Hematopoietic multipotent progenitor cell treated with erythropoietin and hydrocortisone succinate and interleukin-3 and kit ligand, for 17 days (in vitro differentiated cells): ENCODE measurements at places on chromosomes 2 and 18.

DNA sequence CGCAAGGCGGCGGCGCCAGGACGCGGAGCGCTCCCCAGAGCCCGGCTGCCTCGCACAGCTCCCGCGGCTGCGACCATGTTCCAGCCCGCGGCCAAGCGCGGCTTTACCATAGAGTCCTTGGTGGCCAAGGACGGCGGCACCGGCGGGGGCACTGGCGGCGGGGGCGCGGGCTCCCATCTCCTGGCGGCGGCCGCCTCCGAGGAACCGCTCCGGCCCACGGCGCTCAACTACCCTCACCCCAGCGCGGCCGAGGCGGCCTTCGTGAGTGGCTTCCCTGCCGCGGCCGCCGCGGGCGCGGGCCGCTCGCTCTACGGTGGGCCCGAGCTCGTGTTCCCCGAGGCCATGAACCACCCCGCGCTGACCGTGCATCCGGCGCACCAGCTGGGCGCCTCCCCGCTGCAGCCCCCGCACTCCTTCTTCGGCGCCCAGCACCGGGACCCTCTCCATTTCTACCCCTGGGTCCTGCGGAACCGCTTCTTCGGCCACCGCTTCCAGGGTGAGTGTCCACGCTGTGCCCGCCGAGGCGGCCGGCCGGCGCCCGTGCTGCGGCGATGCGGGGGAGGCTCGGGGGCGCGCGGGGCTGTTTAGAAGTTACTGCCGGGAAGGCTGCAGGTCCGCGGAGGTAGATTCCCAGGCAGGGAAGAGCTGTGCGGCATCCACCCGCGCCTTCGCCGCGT is 696 bp downstream of the EMX1 start:
- DNase-seq: no peak

- no peak for DNase-seq
Measured at GRCh38 chr18:48855422-48856377, 95.1 kb downstream of the SMAD7 start.

- DNase-seq: no peak
Measured at GRCh38 chr2:200609028-200609614, 23.3 kb downstream of the AOX1 start.

GRCh38 chr2:64667535-64667934 is 13.8 kb upstream of the SERTAD2 start:
- DNase-seq: no peak

- no peak for DNase-seq
Measured at GRCh38 chr18:61765097-61765496, 127.7 kb downstream of the RNF152 start.

DNA sequence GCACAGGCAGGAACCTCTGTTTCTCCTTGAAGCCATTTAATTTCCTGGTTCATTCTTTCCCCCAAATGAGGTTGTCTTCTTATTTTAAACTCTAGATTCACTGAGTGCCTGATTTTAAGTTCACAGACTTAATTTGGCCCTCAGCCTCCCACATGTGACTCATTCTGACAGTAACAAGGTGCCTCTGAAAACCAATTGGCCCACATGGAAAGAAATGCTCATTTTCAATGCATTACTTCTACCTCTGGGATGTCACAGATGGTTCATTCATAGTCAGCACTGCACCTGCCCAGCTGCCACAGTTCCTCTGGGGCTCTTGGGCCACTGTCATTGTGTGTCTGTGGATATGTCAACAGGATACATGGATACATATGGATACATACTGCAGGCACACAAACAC is 140.4 kb upstream of the CAPN13 start:
- DNase-seq: no peak

DNA sequence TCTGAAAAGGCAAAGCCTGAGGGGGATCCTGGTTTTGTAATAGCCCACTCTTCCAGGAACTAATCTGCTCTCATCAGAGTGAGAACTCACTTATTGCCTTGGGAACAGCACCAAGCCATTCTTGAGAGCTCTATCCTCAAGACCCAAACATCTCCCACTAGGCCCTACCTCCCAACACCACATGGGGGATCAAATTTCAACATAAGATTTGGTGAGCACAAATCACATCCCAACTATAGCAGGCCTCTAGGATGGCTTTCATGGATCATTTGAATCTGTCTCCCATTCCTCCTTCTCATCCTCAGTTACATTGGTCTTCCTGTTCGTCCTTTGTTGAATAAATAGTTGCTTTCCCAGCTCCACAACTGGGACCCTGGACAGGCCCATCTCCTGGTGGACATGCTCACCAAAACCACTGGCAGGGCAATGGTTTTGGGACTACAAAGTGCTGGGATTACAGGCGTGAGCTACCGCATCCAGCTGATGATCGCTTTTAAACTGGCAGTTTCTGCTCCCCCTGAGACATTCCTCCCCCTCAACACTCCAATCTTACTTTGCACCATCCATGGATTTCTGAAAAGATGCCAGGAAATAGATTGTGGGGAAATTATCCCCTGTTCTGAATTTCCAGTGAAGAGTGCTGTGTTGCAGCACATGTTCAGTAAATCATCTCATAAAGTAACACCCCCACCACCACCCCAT is 42.6 kb downstream of the MCFD2 start:
- DNase-seq: no peak

GRCh38 chr2:214671319-214671885 is 138.1 kb downstream of the BARD1 start:
- DNase-seq: no peak

DNA sequence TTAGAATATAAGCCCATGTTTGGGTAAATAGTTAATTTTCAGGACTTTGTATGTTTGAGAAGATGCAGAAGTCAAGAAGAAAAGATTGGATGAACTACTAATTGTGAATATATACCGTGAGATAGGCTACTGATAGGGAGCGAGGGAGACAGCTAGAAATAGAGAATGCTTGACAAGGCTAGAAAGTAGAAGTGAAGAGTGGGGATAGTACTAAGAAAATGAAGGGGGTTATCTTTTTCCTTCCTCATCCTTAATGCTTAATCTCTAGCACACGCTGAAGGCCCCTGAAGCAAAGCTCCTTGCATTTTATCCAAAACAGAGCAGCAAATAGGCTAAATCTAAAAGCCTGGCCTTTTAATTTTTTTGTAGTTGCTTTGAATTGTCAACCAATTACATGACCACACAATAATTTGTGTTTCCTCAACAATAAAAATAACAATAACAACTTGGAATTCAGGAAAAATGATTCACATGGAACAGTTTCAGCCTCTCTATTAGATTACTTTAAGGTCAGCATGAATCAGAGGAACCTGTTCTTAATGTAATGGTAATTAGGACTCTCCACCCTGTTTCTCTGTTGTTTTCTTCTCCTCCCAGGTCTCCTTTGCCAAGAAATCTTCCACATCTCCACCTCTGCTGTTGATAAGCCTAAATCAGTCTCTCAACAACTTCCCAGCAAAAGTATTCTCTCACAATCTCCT is 1071.3 kb upstream of the ZEB2 start:
- DNase-seq: no peak

DNA sequence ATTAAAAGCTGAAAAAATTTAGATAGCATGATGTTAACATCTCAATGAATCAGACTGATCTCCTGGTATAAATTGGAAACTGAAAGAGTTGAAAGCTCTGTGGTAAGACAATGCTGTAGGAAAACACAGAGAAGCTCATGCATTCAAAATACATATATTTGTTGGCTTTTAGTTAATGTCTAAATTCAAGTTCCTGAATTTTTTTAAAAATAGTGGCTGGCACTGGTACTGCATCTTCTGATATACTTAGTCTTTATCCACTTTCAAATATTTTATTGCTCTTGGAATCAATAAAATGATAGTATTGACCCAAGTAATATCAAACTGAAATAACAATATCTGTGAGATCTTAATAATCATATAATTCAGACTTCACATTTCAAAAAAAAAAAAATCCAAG is 151.4 kb upstream of the FIGN start:
- DNase-seq: no peak

DNA sequence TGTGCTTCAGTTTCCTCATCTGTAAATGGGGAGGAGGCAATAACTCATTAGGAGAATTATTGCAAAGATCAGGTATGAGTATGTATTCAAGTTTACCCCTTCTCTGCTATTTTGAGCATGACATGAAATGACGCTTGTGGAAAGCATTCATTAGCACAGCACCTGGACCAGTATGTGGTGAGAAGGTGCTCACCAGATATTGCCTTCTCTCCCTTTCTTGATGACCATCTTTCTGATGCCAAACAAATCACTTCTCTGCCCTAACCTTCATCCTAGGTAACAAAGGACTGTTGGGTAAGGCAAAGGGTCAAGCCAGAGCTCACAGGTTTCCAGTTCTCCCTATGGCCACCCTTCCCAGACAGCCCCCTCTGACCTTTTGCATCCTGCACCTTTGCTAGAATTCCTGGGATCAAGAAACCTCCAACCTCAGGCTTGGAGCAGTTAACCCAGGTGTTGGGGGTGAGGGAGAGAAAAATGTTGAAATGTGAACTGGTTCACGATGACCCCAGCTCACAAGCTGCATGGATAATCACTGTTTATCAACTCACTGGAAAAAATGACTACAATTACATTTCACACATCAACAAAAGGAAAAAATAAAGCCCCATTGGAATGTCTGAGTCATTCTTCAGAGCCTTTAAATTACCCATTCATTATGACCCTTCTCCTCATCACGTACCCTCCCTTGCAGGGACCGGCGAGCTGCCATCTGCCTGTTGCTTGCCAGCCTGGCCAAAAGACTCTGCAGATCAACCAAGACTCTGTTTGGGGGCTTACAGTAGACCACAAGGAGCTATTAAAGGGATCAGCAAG is 41.6 kb downstream of the LBH start:
- no peak for DNase-seq

GRCh38 chr2:107174171-107174570 is 288.2 kb upstream of the ST6GAL2 start:
- DNase-seq: no peak

GRCh38 chr2:18526429-18526828 is 34.0 kb downstream of the RDH14 start:
- DNase-seq: no peak

DNA sequence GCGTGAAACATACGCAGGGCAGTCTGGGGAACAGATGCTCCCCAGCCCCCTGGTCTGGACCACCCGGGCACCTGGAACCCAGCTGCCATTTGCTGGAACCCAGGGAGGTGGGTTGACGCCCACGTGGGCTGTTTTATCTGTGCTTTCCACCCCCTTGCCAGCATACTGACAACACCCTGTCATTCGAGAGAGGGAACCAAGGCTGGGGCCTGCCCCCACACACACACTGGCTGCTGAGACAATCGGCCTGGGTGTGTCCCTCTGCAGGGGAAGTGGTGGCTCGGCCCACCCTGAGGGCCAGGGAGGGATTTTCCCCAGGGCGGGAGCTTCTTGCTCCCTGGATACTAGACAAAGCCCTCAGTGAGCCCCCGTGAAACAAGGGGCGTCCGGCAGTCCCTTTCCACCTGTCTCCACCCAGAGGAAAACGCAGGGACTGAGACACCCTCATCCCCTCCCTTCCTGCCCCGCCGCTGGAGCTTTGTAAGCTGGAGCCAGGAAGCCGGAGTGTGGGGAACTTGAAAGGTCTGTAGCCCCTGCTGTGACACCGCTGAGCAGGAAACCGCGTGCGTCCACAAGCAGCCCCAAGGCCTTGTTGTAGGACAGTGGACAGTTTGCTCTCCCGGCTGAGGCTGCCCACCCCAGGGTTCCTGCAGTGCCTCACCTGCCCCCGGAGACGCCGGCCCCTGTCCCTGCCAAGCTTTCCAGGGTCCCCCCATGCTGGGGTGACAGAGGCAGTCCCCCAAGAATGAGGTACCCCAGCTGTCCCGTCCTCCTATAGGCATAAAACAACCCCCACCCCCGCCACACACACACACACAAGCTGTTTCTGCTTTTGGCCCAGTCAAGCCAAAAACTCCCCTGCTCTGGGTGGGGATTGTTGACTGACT is 14.1 kb upstream of the KLF11 start:
- DNase-seq: peak; percentile 58

DNA sequence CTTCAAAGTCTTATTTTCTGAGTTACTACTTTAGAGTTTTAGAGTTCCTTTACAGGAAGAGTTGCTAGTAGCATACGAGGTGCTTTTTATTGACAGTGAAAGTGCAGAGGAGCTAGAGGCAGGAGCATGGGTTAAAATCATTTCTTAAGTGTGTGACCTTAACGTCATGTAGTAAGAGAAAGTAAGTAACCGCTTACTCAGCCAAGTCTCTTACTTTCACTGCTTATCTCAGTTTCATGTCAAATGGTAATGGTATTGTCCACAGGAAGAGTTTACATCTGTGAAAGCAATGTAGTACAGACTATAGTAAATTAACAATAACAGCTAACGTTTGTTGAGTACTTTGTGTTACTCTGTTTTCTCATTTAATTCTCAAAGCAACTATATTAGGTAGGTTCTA is 12.6 kb downstream of the NDUFAF7 start:
- no peak for DNase-seq

- DNase-seq: no peak
Measured at GRCh38 chr2:235749121-235749770, 255.4 kb downstream of the AGAP1 start.

- DNase-seq: no peak
Measured at GRCh38 chr2:169005994-169006393, 25.1 kb downstream of the ABCB11 start.

DNA sequence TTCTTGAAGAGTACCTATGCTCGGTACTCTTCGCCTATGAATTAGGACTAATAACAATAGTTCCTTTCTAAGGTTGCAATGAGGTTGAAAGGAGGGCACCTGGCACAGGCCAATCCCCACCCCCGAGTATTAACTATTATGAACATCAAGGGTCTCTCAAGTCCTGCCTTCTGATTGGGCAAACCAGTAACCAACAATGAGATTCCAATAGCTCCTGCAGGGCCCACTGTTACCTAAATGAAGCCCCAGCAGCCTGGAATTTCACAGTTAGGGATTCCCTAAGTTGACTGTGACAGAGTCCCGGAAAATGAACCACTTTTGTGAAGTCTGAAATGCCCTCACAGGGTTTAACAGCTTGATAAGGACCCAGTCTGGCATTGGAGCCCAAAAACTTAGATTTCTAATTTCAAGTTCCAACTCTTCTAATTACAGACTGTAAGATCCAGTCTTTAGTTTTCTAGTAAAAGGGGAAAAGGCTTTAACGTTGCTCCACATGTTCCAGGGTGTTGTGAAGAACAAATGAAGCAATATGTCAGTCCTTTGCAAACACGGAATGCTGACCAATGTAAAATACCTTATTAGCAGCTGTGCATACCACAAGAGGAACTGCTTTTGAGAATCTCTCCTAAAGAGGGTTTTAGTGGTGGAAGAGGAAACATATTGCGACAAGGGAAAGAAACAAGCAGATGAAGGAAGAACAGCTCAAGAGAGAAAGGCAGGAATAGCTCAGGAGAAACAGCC is 277.7 kb upstream of the MAP2 start:
- DNase-seq: no peak

DNA sequence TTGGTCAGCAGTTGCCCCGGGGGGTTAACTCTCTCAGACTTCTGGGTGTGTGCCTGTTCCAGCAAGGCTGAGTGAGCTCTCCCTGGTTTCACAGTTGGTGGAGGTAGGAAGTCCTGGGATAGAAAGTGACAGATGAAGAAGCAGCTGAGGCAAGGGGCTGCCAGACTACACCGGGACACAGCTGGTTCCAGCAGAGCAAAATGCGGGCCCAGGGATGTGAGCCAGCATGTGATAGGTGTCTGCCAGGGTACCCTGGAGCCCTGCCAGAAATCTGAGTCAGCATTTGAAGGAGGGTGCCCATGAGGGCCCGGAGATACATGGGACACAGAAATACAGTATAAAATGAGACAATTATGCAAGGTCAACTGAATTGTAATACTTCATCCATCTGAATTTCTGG is 79.3 kb upstream of the LGALSL start:
- no peak for DNase-seq

GRCh38 chr2:103815731-103816130 is 1038.2 kb upstream of the POU3F3 start:
- no peak for DNase-seq
